ENCODE measurements at places on chromosomes 6 and 20.
A peak's percentile ranks its signal among the peaks of the same experiment; 100 is the strongest.

DNA sequence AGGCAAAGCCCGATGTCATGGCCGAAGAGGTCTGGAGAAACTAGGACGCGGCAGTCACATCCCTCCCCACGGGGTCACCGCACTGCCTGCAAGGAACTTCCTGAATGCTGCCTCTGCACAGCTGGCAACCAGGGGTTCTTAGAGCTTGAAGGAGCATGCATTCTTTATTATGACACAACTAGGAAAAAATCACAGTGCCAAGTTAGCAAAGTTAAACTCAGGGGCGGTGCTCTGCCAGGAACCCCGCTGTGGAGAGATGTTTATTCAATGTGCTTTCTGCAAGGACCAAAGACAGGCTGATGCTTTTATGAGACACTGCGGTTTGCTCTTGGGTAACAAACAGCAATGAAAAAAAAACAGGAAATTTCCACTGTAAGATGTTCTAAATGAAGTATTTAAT, 287.3 kb upstream of the FOXQ1 start:
- no peak for DNase-seq

DNA sequence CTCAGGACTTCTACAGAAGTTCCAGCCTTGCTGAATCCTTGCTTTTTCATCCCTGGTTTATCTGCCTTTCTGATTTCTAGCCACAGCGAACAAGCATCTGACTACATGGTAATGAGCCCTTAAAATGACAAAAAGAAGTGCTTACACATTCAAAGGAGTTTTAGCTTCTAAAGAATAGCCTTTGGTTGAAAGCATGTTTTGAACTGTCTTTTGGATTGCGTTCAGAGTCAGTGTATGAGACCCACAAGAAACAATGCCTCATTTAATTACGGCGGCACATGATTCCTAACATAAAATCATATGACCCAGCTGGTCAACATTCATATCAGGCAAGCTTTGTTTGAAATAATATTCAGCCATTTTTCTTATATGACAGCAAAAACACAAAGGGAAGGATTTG, 784.2 kb downstream of the KIF16B start:
- DNase-seq = no peak

DNA sequence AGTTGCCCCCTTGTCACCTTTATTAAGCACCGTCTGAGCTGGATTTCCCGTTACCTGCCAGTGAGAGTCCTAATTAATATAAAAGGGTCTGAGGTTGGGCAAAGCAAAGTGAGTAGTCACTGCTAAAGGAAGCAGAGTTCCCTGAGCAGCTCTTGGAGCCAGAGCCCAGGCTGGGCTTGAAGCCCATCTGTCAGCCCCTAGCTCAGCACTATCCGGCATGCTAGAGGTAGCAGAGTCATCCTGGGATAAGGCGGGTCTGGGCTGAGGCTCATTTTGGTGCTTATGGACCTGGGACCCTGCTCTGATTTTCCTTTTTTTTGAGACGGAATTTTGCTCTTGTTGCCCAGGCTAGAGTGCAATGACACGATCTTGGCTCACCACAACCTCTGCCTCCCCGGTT, 46.2 kb downstream of the ADNP start:
- no peak for DNase-seq

- DNase-seq = no peak
Observed at GRCh38 chr20:60467078-60467477, 508.9 kb downstream of the CDH26 start.

- DNase-seq = no peak
Observed at GRCh38 chr20:22387452-22387851, 196.9 kb downstream of the FOXA2 start.

DNA sequence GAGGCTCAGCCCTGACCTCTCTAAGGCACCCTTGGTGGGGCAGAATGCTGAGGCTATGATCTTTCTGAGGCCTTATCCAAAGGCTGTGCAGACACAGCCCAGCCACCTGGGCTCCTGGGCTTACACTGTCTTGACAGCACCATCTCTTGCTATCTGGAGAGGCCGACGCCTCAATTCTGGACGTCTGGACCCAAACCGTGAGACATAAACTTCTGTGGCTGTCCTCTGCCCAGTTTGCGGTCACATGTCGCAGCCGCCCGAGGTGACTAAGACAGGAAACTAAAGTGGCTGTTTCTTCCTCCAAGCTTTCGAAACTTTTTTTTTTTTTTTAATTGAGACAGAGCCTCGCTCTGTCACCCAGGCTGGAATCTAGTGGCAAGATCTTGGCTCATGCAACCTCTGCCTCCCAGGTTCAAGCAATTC, 49.3 kb downstream of the PRR18 start:
- no peak for DNase-seq

- DNase-seq = peak; percentile 71
Observed at GRCh38 chr20:52150440-52151258, 40.9 kb downstream of the ZFP64 start.

GRCh38 chr6:13508711-13509705, 21.6 kb upstream of the GFOD1 start:
- peak; percentile 56 for DNase-seq

GRCh38 chr6:136408204-136408603, 118.6 kb upstream of the BCLAF1 start:
- DNase-seq = peak; percentile 50

DNA sequence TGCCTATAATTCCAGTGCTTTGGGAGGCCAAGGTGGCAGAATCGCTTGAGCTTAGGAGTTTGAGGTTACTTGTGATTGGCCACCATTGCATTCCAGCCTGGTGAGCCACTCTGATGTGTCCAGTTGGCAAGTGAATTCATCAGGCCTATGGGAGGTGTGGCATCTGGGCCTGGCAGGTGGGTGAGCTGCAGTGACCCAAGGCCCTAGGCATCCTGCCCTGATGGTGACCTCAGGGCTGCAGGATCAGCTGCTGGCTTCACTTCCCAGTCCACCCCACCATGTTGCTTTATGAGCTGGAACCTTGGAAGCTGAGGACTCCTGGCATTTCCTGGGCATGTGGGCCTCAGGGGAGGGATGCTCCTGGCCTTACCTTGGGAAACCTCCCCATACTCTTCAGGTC, 20.5 kb downstream of the RSPH9 start:
- DNase-seq = no peak

- no peak for DNase-seq
Observed at GRCh38 chr6:131383421-131384411, 189.3 kb upstream of the ARG1 start.

GRCh38 chr6:139296927-139297326, 5.1 kb upstream of the TXLNB start:
- peak; percentile 50 for DNase-seq

GRCh38 chr6:105519954-105520353, 117.1 kb upstream of the PREP start:
- DNase-seq = no peak

DNA sequence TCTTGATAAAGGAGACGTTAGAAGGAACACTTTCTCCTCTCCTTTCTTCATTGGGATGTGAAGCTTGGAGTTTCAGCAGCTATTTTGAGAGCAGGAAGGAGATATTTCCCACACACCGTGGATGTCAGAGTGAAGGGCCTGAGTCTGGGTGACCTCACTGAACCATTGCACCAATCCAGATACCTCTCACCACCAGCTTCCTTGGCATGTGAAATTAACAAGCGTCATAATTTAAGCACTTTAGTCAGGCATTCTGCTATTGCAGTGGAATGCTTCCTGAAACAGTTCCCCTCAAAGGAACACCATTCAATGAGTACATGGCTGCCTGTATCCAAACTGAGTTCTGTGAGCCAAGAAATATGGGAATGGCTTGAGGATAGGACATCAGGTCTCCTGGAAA, 83.7 kb downstream of the CHMP4B start:
- DNase-seq = peak; percentile 52

DNA sequence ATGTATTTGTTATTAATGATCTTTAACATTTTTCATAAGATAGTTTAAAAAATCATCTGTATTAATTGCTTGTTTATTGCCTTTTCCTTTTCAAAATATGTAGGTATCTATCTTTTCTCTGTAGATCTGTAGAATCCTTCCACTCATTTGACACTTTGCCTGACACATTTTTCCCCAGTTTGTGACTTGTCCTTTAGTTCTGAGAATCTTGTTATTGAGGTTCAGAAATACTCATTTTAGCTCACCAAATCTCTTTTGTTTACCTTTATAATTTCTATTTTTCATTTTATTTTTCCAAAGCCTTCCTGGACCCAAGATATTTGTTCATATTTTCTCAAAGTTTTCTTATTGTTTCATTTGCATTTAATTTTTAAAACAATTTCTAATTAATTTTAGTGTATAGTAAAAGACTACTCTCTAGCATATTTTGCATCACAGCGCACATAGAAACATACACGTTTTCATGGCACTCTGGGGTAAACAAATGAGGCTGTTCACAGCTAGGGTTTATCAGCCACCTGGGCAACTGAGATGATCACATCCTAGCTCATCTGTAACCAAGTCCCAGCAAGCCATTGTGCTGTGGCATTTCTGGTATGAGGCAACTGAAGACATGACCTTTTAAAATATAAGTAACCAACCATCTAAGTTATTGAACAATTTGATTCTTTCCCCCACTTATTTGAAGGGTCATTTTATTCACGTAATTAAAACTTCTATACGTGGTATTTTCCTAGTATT, 275.7 kb downstream of the ADGB start:
- DNase-seq = no peak

DNA sequence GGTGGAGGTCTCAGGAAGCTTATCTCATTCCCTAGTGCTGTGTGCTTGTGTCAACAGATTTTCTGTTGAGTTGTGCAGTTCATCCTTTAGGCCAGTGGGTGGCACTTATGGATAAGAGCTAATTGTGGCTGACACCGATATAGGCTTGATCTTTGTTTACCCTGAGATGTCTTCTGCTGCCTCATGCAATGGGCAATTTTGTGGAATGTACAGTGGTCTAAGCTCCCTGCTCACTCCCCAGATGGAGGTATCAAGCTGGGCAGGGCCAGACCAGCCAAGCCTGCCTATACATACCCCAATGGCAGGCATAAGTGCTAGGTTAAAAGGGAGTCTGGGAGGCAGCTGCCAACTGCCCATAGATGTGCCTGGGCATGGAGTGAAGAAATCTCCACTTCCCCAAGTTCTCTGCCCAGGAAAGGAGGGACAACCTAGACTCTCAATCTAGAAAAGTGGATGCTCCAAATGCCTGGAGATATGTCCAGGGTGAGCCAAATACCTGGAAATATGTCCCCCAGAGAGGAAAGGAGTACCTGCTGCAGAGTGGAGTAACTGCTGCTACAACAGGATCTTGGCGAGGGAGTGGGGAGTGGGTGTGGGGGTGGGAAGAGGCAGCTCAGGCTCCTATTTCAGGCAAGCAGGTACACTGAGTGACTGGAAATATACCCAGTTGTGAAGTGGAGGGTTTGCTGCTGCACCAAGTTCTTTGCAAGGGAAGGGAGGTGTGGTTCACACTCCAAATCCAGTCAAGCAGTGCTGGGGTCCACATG, 53.2 kb upstream of the ARG1 start:
- DNase-seq = peak; percentile 58

DNA sequence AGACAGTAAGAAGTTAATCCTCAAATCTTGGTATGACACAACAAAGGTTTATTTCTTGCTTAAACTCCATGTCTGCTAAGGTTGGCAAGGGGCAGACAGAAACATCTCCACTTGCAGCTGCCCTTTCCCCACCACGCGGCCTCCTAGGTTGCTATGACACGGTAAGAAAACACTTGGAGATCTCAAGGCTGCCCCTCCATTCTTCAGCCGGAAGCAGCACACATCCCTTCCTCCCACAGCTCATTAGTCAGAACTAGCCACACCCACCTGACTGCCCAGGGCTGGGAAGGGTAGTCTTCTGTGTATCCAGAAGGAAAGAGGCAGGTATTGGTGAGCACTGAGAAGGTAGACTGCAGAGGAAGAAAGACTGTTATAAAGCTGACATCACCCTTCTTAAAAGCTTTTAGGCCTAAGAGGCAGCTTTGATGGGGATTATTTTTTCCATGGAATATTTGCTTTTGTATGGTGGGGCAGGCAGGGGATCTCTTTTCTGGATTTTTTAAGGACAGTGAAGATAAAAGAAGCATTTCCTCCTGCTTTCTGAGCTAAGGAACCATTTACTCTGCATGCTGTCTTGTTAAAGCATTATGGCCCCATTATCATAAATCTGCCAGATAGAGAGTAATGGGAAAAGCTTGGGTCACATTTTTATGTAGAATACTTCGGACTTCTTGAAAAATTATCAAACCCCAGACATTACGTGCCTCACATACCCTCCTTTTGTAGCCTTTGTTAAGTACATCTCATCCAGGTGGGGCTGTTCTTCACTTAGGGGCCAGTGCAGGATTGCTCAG, 41.6 kb downstream of the MRAP2 start:
- DNase-seq = peak; percentile 56

- DNase-seq = no peak
Observed at GRCh38 chr20:12289465-12289864, 371.8 kb downstream of the BTBD3 start.

DNA sequence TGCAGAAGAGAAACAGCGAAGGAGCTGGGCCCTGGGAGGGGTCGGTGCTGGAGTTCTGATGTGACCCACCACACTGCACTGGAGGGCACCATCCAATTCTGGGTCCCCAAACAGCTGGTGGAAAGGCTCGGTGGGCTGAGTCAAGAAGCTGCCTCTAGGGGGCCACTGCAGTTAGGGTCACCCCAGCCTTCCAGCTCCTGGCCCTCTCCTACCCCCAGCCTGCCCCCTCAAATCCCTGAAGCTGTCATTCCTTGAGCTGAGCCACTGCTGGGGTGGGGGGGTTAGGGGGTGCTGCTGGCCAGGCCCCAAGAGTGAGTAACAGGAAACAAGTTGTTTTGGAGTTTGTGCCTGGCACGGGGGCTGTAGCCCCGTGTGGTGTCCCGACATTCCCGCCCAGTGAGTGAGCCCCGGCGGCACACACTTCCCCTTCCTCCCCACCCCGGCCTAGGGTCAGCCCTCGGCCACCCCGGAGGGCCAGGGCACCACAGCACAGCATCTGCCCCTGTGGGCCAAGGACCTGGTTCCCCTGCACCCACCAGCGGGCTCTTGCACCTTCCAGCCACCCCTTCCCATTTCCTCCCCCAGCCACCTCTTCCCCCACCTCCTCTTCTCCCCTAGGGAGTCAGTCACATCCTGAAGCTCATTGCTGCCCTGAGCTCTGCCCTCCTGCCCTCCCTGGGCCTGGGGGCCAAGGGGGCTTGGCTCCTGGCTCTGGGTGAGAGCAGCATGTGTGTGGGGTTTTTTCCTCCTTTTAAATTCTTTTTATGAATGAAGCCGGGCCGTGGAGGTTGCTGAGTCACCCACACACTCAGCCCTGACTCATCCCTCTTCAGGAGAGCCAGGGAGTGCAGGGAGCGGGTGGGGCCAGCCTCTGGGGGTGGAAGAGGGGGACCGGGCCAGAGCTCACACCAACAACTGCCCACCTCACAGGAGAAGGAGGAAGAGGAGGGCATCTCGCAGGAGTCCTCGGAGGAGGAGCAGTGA, 4.6 kb downstream of the SMIM29 start:
- peak; percentile 88 for DNase-seq

DNA sequence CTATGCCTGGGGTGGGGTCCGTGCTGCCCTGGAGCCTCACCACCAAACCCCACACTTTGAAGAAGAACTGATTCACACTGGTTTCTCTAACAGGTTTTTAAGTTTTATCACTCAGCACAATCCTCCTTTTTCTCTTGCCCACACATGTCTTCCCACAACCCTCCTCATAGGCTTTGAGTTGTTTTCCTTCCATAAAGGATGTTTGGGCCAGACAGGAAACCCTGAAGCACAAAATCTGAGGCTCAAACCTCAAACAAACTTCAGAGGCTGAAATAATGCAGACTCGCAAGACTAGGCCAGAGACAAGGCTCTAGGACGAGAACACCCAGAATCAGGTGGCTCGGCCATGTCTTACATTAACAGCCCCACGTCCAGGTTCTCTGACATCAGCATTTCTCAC, 35.3 kb downstream of the EZR start:
- no peak for DNase-seq

- DNase-seq = no peak
Observed at GRCh38 chr6:34285448-34286164, 36.8 kb upstream of the SMIM29 start.

- no peak for DNase-seq
Observed at GRCh38 chr6:69622230-69622629, 174.6 kb downstream of the LMBRD1 start.

GRCh38 chr6:51619042-51619799, 468.2 kb downstream of the PKHD1 start:
- DNase-seq = no peak
